ENCODE measurements at places on chromosomes 1 and 21.

- DNase-seq = no peak
These were observed 21.8 kb upstream of the POU3F1 start for GRCh38 chr1:38068220-38068979.

GRCh38 chr1:2212532-2213491 is 15.3 kb upstream of the SKI start:
- peak; percentile 34 for DNase-seq

GRCh38 chr21:14124266-14124665 is 86.5 kb downstream of the LIPI start:
- DNase-seq = no peak

DNA sequence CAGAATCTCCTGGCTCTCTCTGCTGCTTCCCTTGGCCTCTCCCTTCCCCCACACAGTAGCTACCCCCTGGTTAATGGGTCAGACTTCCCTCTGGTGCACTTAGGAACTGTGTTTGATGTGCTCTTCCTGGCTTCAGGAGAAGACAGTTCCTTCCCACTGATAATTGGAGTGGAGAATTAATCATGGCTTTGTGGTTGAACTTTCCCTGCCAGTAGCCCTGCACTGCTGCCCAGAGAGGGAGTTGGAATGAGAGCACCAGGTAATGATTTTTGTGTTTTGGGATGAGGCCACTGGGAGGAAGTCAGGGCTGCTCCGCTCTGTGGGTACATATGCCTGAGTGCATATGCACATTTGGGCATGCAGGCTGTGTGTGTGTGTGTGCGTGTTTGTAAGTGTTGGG is 39.7 kb upstream of the PADI2 start:
- no peak for DNase-seq

GRCh38 chr1:178310685-178311105 is 186.1 kb downstream of the CLEC20A start:
- DNase-seq = no peak

Measured in activated CD4-positive, alpha-beta T cell treated with anti-CD3 and anti-CD28 coated beads, Interleukin-2, amount 50 U/mL, for 4 hours (primary cell).